ENCODE measurements at places on chromosomes 2 and 18.

- no peak for DNase-seq
These were observed 76.1 kb downstream of the SMIM21 start for GRCh38 chr18:75351409-75351808.

DNA sequence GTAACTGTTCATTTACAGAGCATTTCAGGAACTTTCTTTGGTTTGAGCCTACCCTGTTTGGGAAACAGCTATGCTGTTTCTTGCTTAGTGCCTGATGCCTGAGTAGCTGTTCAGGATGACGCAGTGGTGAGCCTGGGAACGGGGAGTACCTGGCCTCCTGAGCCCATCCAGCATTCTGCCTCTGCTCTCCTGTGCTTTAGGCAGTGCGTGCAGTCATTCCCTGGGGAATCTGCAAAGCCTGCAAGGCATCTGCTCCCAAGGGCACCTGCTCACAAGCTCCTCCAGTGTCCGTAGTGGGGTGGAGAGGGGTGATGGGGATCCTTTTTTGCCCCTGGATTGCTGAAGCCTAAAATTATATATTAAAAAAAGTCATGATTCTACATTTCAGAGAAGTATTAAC lies 68.8 kb downstream of the RAPGEF4 start:
- DNase-seq = no peak

GRCh38 chr2:46813020-46813415 lies 102.6 kb downstream of the MCFD2 start:
- no peak for DNase-seq

DNA sequence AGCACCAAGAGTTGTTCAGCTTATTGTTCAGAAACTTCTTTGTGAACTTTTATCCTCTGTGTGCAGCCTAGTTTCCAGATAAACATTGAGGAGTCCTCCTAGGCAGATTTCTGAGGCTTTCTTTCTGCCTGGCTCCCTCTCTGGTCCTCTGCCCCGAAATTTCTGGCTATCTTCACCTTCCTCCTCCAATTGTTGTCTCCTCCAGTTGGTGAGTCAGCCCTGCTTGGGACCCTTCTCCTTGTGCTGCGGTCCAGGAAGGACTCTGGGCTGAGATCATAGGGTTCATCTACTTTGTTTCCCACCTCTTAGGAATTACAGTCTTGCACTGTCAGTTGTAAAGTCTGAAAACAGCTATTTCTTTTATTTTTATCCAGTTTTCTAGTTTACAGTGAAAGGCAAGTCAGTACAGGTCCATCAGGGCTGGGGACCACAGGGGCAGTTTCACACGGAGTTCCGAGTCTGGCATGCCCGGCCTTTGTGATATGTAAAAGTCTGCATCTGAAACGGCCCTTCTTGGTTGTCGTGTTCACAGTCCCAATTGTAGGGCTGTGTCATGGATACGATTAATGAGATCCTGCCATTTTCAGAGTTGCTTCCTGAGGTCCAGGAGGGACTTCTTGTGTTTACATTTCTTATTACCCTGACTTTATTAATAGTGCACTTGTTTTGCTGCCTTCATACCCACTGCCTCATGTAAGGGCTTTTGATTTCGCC lies 100.8 kb downstream of the SMC6 start:
- no peak for DNase-seq

DNA sequence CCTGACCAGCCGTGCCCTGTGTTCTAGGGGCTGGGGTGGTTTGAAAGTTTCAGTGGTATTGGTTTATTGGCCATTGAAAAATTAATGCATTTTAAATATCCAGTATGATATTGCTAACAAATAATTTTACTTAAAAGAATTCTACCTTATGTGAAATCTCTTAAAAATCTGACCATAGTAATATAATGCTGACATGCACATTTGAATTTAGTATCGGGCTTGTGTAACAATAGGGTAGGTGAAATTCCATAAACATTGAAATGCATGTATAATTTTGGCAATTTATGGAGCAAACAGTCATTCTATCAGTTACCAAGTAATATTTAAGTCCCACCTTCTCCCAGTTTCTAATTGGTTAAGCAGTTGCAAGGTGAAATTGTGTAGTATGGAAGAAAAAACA lies 170.5 kb downstream of the DCDC2C start:
- no peak for DNase-seq

DNA sequence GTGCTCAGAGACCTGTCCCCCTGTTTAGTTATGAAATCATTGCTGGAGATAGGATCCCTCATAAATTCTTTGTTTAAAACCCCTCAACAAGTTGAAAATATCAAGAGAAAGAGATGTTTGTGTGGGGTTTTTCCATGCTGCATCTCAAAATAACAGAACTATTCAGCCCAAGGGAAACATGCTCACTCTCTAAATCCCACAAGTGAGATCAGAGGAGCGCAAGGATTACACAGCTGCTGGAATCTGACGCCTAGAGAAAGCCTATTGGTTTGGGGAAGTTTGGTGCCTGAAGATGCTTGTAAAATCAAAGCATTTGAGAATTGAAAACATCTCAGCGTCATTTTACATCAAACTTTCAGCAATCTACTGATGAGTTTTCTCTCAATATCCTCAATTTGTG lies 7.9 kb downstream of the FSHR start:
- no peak for DNase-seq
